ENCODE measurements at places on chromosomes 12 and 14.

DNA sequence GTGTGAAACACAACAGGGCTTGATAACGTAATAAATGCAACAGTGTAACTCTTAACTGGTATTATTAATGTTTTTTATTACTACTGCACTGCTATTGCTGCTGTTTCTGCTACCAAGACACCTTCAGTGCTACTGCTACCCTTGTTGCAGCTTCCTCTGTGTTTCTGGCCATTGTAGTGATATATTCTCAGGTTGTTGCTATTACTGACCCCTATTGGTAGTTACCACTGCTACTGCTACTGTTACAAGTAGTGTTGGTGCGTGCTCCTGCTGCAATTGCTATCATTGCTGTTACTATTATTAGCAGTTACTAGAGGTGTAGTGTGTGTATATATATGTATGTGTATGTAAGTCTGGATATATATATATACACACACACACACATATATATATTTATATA lies 87.2 kb upstream of the PTPRB start:
- no peak for DNase-seq

GRCh38 chr14:74572726-74573301 lies 39.2 kb downstream of the LTBP2 start:
- DNase-seq = no peak

- DNase-seq = no peak
Observed at GRCh38 chr12:80829767-80830166, 108.0 kb downstream of the LIN7A start.

- no peak for DNase-seq
Observed at GRCh38 chr12:14696265-14696741, at the start of gene GUCY2C. Gene GUCY2C (minus strand): TSS chr12:14696599. CDS start chr12:14696448, 151 bp downstream.

DNA sequence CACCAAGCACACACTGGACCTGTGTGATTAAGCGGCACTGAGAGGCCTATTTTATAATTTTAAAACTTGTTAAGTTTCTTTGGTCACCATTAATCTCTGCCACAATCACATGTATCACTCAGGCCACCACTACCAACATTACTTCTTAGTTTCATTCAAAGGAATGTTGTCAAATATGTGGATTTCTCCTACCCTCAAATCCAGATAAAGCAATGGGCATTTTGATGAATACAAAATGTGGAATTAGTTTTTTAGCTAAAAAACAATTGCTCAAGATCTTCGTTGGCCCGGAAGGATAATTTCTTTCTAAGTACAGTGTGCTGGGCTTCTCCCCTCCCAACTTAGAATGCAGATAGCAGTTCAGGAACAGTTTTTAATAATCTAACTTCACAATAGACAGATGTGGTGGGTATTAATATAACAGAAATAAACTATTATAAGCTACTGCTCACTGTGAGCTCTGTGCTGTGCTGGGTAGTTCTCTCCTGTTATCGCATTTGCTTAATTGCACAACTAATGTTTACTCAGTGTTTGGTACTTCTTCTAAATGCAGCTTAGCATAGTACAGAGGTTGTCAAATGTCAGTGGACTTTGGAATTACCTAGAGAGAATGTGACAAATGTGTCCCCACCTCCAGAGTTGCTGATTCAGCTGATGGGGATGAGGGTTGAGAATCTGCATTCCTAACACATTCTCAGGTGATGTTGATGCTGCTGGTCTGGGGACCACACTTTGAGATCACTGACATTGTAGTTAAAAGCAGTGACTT lies 266.7 kb upstream of the AMIGO2 start:
- no peak for DNase-seq

GRCh38 chr14:92658684-92659083 lies 89.7 kb downstream of the LGMN start:
- DNase-seq = no peak

- no peak for DNase-seq
Observed at GRCh38 chr12:46452061-46452615, 79.6 kb upstream of the SLC38A2 start.

DNA sequence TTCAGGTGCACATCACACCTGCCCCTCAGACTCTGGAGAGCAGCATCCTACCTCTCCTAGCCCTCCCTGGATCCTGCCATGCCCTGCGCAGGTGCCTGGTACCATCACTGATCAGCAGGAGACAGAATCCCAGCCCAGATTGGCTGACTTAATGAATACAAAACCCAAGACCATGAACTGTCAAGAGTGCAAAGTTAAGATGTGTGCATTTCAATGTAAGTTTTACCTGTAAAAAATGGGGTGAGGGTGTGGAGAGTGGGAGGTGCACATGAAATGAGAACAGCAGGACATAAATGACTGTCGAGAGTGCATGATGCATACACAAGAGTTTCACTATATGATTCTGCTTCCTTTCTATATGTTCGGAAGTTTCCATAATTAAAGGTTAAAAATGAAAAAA lies 57.9 kb upstream of the GPR68 start:
- DNase-seq = no peak

GRCh38 chr12:62005615-62006014 lies 254.6 kb upstream of the USP15 start:
- no peak for DNase-seq

DNA sequence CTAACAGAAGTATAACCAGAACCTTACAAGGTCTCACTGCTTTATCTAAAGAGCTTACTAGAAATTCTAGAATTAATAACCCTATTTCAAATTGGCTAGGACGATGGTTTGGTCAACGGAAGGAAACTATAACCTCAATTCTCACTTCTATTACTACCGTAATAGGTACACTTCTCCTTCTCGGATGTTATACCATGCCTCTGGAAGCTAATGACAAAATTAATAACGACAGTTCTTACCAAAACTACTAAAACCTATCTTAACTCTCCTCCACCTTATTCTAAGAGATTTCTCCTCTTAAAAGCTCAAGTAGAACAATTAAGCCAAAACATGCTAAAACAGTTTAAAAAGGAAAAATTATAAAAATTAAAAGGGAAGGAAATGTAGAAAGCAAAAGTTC lies 23.7 kb upstream of the UBC start:
- no peak for DNase-seq

- no peak for DNase-seq
Observed at GRCh38 chr14:103534576-103535061, 5.6 kb downstream of the TRMT61A start.

DNA sequence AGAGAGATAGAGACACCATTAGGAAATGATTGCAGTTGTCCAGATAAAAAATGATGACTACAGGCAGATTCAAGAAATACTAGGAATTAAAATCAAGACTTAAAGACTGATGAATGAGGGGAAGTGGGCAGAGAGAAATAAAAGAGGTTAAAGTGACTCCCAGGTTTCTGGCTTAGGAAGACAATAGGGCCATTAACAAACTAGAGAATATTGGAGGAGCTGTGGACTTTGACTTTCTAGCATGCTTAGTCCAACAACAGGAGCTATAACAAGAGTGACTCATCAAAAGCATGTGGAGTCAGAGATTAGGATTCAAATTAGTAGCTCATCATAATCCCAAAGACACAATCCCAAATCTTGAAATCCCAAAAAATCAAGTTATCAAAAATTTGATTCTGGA lies 101.5 kb downstream of the BMP4 start:
- no peak for DNase-seq

- DNase-seq = no peak
Observed at GRCh38 chr12:661720-662486, 1.3 kb downstream of the NINJ2 start.

DNA sequence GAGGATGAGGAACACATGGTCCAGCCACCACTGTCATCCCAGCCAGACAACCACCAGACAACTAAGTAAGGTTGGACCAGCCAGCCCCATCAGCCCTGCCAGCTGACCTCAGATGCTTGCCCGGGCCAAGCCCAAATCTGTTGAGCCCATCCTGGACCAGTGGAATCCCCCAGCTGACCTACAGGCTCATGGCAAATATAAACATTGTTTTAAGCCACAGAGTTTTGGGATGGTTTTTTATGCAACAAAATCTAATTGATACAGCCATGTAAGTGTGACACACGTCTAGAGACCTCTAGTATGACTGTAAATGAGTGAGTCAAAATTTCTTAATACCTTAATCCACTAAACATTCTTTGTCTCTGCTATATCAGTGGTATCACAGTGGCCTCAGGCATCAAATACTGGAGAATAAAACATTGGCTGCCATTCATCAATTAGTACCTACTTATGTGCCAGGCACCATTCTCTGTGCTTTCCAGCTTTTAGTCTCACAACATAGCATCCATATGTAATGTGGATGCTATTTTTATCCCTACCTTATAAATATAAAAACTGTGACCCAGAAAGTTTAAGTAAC lies 24.2 kb upstream of the NT5DC3 start:
- DNase-seq = no peak

- DNase-seq = no peak
Observed at GRCh38 chr12:125202421-125202820, 137.2 kb downstream of the AACS start.

DNA sequence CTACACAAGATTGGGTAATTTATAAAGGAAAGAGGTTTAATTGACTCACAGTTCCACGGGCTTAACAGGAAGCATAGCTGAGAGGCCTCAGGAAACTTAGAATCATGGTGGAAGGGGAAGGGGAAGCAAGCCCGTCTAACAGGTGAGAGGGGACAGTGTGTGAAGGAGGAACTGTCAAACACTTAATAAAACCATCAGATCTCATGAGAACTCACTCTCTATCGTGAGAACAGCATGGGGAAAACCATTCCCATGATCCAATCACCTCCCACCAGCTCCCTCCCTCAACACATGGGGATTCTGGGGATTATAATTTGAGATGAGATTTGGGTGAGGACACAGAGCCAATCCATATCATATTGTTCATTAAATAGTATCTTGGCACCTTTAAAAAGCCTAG lies 56.1 kb downstream of the EPS8 start:
- no peak for DNase-seq

DNA sequence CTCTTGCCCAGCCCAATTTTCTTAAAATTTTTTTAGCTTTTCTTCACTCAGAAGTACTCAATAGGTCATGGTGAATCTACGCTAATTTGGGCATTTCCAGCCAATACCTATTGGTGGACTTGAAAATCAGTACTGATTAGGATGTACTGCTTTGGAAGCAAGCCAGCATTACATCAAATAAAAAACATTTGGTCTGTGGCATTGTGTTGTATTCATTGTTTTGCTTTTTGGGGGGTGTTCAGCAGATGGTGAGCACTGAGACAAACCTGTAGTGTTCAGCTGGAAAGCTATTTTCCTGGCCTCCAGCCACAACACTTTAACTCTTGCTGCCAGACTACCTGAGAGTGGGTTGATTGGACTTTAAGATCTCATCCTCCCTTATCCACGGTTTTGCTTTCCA lies 4.0 kb downstream of the MAPKAPK5 start:
- no peak for DNase-seq

DNA sequence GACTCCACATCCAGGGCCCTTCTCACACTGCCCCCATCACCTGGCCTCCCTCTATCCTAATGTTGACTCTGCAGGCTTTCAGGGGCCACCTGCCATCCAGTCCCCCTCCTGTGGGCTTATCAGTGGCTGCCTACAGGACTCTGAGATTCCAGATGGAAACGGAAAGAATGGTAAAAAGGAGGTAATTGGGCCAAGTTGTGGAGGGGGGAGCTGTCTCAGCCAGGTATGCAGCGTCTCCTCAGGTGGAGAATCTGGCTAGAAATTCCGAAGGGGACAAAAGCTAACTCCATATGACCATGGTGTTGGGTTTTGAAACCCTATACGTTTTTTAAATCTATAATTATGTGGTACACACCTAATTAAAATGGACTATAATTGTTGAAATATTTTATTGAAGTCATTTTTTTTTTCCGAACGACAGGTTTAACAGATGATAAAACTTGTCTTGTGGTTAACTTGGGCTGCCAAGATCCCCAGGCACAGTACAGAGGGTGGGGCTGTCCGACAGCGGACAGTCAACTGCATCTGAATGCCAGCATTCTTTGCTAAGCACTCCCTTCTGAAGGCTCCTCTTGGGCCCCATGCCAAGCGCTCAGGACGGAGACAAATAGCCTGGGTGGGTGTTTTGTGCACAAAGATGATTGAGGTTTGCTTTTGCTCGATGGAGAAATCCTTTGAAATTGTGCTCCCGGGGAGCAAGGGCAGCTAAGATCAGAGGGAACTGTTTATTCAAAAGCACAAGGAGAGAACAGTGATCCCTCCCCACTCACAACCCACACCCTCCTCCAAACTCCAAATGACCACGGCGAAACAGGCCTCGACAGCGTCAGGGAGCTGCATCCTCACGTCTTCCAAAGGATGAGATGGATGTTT lies 365.6 kb downstream of the BCL11B start:
- DNase-seq = no peak

- no peak for DNase-seq
Observed at GRCh38 chr14:68927089-68927488, 52.0 kb downstream of the ACTN1 start.

- peak; percentile 58 for DNase-seq
Observed at GRCh38 chr12:12837025-12837812, 24.1 kb downstream of the DDX47 start.

- no peak for DNase-seq
Observed at GRCh38 chr12:38954238-38954873, 49.0 kb upstream of the CPNE8 start.

- peak; percentile 10 for DNase-seq
Observed at GRCh38 chr14:71551291-71551950, 380.8 kb upstream of the RGS6 start.

- DNase-seq = no peak
Observed at GRCh38 chr12:43348221-43348620, 203.8 kb downstream of the ADAMTS20 start.

DNA sequence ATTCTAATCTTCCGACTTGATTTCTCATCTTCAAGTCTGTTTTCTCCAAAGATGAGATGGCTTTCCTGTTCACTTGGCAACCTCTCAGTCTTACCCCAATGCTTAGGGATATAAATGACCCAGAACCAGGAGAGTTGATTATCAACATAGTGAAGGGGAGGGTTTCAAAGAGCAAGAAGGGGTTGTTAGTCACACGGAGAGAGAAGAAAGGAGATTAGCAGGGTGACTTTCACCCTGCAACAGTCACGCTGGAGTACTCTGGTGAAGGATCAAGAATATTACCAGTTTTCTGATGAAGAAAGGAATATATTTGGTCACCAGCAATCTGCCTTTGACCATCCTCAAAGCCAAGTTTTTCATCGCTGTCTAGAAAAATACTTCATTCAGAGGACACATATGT lies at the start of gene TMEM52B:
TMEM52B (plus strand) TSS at position 212 of the 400 bp plus-strand sequence. CDS start 543 bp downstream, outside the sequence.
- DNase-seq = no peak

GRCh38 chr14:90805662-90806540 lies 10.3 kb downstream of the TTC7B start:
- no peak for DNase-seq

DNA sequence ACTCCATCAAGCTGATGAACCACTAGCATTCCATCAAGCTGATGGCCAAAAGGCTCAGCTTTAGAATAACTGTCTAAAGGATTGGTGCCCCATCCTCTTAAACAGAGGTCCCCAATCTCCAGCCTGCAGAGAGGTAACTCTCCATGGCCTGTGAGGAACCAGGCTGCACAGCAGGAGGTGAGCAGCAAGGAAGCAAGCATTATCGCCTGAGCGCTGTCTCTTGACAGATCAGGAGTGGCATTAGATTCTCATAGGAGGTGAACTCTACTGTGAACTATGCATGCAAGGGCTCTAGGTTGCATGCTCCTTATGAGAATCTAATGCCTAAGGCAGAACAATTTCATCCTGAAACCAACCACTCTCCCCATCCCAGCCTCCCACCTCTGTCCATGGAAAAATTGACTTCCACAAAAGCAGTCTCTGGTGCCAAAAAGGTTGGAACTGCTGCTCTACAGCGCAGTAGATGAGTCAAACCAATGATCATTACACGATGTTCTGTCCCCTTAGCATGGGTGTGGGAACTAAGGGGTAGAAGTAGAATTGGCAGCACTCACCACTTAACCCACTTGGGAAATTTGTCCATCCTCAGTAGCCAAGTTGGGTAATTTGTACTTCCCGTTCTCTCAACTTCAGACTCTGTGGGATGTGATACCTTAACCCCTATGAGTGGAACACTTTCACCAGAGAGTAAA lies 66.9 kb downstream of the ANKS1B start:
- no peak for DNase-seq

GRCh38 chr12:38907201-38907923 lies 2.0 kb upstream of the CPNE8 start:
- no peak for DNase-seq
